Activated CD8-positive, alpha-beta memory T cell treated with anti-CD3 and anti-CD28 coated beads for 1 hour (primary cell): ENCODE measurements at places on chromosomes 12 and 14.

DNA sequence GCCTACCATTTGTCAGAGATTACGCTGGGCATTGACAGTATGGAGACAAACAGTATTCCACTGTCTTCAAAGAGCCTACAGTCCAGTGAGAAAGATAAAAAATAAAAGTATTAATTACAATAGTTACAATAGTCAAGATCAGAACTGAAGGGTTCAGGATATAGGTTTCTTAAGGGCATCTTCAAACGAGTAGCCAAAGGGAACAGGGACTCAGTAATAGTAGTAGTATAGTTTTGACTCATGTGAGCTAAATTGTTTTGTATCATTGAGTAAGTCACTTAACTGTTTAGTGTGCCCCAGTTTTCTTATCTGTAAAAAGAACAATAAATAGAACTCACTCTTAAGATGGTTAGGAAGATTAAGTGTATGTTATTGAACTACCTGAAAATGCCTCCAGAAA, 123.6 kb downstream of the METTL25 start:
- DNase-seq = no peak

- no peak for DNase-seq
These were observed 1.6 kb downstream of the CCDC63 start for GRCh38 chr12:110848314-110848923.

GRCh38 chr14:58716706-58717105, 78.9 kb downstream of the DACT1 start:
- no peak for DNase-seq

GRCh38 chr12:124666722-124667259, 99.4 kb upstream of the NCOR2 start:
- DNase-seq = no peak

DNA sequence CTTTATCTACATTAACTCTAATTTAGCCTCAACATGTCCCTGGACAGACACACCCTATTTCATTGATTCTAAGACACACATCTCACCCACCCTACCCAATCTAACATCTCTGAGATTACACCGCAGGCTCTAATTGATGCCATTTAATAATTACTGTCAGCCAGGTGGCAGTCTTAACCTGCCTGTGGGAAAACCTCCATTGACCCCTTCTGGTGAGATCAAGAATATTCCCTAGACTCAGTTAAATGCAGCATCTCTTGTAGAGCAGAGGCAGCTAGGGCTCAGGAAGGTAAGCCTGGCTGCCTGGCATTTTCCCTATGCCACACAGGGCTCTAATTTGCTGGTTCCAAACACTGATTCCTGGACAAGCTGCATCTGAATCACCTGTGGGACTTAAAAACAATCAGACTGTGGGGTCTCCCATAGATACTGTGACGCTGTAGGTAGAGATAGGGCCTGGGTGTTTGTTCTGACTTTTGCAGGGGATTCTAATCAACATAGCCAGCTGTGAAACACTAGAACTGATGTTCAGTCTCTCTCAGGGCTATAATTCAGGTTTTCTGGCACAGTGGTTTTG, 14.3 kb downstream of the MCRS1 start:
- no peak for DNase-seq

DNA sequence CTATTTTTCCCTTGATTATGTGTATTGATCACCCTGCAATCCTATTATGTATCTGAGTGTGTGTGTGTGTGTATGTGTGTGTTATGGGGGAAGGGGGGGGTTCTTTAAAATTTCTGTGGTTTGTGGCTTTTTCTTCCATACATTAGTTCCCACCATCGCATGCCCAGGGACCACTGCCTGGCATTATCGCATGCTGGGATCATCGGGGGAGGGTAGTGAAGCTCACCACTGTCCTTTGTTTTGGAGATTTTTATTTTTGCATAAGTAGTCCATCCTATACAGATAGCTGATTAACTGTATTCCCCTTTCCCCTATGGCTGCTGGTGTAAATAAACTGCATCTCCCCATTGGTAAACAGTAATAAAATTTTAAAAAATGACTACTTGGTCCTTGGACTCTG, 3.4 kb downstream of the ATXN7L3B start:
- no peak for DNase-seq

GRCh38 chr14:42806909-42807315, 1200.2 kb downstream of the LRFN5 start:
- DNase-seq = no peak

GRCh38 chr12:64666054-64666914, 56.0 kb downstream of the RASSF3 start:
- no peak for DNase-seq

DNA sequence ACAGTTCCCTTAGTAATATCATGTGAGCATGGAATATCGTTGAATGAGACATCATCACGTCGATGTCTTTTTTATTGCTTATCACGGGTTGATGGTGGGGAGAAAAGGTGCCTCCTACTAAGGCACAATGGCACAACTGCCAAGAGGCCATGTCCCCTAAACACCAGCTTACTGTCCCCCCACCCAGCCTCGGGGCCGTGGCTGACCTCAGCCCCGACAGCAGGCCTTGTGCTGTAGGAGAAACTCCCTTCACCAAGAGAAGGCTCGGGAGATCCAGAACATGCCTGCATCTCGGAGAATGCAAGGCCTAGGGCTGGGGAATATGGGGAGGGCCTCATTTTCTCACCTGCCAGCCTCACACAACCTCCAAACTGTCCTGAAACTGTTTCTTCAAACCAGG, 22.8 kb downstream of the ZFP36L1 start:
- DNase-seq = no peak

GRCh38 chr12:125889742-125890141, 824.5 kb downstream of the AACS start:
- no peak for DNase-seq

DNA sequence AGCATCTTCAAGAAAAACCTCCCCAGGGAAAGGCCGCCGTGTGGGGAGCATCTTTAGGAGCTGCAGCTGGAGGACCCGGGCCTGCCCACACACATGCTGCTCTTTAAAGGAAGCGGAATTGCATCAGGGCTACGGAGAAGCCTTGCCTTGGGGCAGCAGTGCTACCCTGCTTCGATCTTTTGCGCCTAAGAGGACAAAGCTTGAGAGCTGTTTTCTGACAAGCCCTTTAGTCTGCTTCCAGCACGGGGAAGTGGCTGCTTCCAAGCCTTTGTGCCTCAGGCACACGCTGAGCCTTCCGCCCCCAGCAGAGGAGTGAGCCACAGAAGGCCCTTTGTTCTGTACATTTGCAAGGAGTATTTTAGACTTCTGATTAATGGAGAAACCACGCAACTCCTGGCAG, 31.5 kb downstream of the COA8 start:
- DNase-seq = no peak

DNA sequence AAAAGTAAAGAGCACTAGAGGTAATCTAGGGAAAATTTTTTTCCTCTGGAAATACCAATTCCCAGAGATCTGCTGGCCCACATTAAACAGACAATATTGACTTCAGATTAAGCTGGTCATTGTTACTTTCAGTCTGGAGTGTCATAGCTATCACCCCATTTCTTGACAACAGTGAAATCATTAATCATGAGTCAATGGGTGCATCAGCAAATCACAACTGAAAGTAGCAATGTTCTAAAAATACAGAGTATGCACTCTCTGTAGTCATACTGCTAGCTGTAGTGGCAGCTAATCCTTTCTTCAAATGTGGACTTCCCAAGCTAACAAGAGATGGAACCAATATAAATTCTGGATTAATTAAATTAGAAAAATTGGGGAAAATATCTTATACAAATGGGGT, 129.9 kb downstream of the CPNE8 start:
- DNase-seq = no peak

DNA sequence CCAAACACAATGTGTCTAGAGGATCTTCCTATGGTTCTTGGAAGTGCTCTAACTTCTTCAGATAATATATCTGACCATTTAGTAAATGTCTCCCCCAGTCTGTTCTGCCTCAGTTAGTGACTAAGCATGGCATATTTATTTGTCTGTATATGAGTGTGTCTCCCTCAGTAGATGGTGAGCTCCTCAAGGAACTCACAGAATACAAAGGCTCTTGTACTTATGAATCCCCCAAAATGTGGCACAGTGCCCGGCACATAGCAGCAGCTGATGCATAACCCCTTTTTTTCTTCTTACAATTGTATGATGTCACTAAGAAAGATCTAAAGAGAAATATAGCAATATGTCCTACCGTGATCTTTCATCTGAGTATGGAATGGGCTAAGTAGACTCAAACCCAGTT, 264.7 kb upstream of the PRICKLE1 start:
- DNase-seq = no peak

- DNase-seq = no peak
These were observed 28.4 kb downstream of the RTL1 start for GRCh38 chr14:100875126-100875525.

DNA sequence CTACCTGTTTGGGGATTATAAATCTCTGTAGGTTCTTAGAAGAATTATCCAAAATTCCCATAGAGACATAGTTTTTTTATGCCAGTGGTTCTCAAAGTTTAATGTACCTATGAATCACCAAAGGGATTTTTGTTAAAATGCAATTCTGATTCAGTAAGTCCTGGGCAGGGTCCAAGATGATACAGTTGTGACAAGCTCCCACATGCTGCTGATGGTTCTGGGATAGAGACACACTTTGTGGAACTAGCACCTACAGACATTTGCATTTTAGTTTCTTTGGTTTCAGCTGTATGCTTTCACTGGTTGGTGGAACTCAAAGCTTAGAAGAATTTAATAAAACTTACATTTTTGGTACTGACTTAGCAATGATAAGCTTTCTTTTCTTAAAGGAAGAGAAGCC, 80.4 kb downstream of the PTCSC3 start:
- no peak for DNase-seq

DNA sequence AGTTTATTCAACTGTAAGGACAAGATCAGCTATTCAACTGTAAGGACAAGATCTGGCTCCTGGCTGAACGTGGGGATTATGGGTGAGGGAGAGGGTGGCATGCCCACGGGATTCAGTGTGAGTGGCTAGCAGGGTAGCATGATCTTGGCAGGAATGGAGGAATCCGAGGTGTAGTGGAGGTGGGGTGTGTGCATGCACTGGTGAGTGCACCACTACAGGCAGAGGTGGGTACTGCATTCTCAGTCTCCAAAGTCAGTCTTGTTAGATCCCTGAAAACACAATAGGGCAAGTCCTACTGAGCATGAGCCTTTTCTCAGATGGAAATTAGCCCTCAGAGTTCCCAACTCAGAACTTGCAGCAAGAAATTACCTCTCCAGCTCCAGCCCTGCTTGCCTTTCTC, 32.2 kb upstream of the DCD start:
- no peak for DNase-seq

DNA sequence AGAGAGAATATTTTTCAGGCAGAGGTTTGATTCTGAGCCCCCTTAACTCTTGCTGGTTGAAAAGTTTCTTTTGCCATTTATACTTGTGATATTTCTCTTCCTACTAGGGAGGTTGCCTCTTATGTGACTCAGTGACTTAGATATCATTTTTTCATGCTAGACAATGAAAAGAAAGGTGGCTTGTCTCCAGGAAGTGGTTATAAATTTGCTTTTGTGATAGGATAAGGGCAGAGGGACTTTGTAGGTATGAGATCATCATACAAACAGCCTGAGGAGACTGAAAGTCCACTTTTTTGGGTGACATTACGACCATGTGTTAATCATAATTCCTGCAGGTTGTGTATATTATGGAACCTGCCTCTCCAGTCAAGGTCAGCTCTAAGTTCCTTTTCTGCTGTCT, 35.8 kb downstream of the ACSM4 start:
- no peak for DNase-seq

- DNase-seq = no peak
These were observed 341.7 kb downstream of the TMEM121 start for GRCh38 chr14:105867961-105868599.

- DNase-seq = no peak
These were observed 33.2 kb downstream of the ZNF664 start for GRCh38 chr12:124006085-124006845.

- no peak for DNase-seq
These were observed 14.2 kb downstream of the PTGER2 start for GRCh38 chr14:52328276-52328675.

- DNase-seq = no peak
These were observed 19.5 kb upstream of the GAS2L3 start for GRCh38 chr12:100553936-100554335.

- no peak for DNase-seq
These were observed 25.1 kb downstream of the GPR65 start for GRCh38 chr14:88030079-88030478.
